GM23338 (cell line): ENCODE measurements at places on chromosomes 4 and X. TPM values are rescaled to one million over a fixed set of nuclear protein-coding genes. Genes with fewer than 3 reads are reported as not detected.

XG gene
- 0.40 and 0.60 TPM in 2 replicates for polyA plus RNA-seq

UGT2B17 gene
- not detected in 2 replicates for polyA plus RNA-seq

ZFP92 gene
- 0.05 TPM in 2 replicates for polyA plus RNA-seq

QRFPR gene
- polyA plus RNA-seq: 0.27 and 0.50 TPM in 2 replicates

RASL11B gene
- 66.8 and 69.7 TPM in 2 replicates for polyA plus RNA-seq

FHL1 gene
- polyA plus RNA-seq: 43.5 and 47.9 TPM in 2 replicates

BTC gene
- 0.18 TPM in 1 of 2 replicates, not detected in the other for polyA plus RNA-seq

GYPA gene
- polyA plus RNA-seq: not detected in 2 replicates

IL13RA2 gene
- polyA plus RNA-seq: not detected in 2 replicates

RAB39B gene
- polyA plus RNA-seq: 6.2 and 6.8 TPM in 2 replicates

TMEM156 gene
- not detected in 2 replicates for polyA plus RNA-seq

IGFBP7 gene
- 7.9 and 13.2 TPM in 2 replicates for polyA plus RNA-seq

CCKAR gene
- not detected in 2 replicates for polyA plus RNA-seq

SYN1 gene
- 3.6 and 7.1 TPM in 2 replicates for polyA plus RNA-seq

ADH1A gene
- not detected in 2 replicates for polyA plus RNA-seq

HPGDS gene
- polyA plus RNA-seq: not detected in 2 replicates

MAB21L2 gene
- polyA plus RNA-seq: 0.39 and 0.42 TPM in 2 replicates

NR3C2 gene
- 1.1 and 1.2 TPM in 2 replicates for polyA plus RNA-seq

CXCL5 gene
- polyA plus RNA-seq: 6.3 and 7.5 TPM in 2 replicates

ODAM gene
- polyA plus RNA-seq: not detected in 2 replicates

TCEAL6 gene
- polyA plus RNA-seq: 1.2 and 2.2 TPM in 2 replicates

MAGEA10 gene
- not detected in 2 replicates for polyA plus RNA-seq

PPP1R2C gene
- not detected in 2 replicates for polyA plus RNA-seq

ART3 gene
- polyA plus RNA-seq: 1.1 and 1.7 TPM in 2 replicates

HELT gene
- polyA plus RNA-seq: 0.28 TPM in 1 of 2 replicates, not detected in the other

SLC25A43 gene
- 7.1 and 8.7 TPM in 2 replicates for polyA plus RNA-seq

PHKA2 gene
- polyA plus RNA-seq: 8.0 and 9.2 TPM in 2 replicates

PRMT9 gene
- 6.4 and 7.6 TPM in 2 replicates for polyA plus RNA-seq

MECP2 gene
- 27.4 and 27.7 TPM in 2 replicates for polyA plus RNA-seq

TREX2 gene
- 0.28 and 0.81 TPM in 2 replicates for polyA plus RNA-seq

EMCN gene
- not detected in 2 replicates for polyA plus RNA-seq

RTL5 gene
- 0.31 and 0.52 TPM in 2 replicates for polyA plus RNA-seq

APLN gene
- polyA plus RNA-seq: 0.37 and 0.60 TPM in 2 replicates
